Stimulated activated CD8-positive, alpha-beta memory T cell treated with anti-CD3 and anti-CD28 coated beads, Interleukin-4, amount 100 ng/mL, for 24 hours (primary cell): ENCODE measurements at places on chromosomes 5 and 9.

- no peak for DNase-seq
These were observed 29.1 kb downstream of the TRIP13 start for GRCh38 chr5:921456-922435.

- no peak for DNase-seq
These were observed 8.6 kb downstream of the HAPLN1 start for GRCh38 chr5:83711982-83712601.

GRCh38 chr5:64147849-64148441 is 17.7 kb upstream of the RNF180 start:
- DNase-seq, result no peak

DNA sequence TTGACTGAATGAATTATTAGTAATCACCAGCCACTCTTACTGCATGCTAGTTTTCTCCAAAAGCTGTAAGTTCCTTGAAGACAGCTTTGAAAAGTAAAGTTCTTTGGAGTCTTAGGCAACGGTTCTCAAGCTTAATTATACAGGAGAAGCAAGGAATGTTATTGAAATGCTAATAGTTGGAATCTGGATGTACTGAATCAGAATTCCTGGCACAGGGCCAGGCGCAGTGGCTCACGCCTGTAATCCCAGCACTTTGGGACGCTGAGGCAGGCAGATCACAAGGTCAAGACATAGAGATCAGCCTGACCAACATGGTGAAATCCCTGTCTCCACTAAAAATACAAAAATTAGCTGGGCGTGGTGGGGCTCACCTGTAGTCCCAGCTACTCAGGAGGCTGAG is 33.4 kb downstream of the GRIA1 start:
- DNase-seq, result no peak

GRCh38 chr5:36156619-36157018 is 4.7 kb downstream of the SKP2 start:
- no peak for DNase-seq

DNA sequence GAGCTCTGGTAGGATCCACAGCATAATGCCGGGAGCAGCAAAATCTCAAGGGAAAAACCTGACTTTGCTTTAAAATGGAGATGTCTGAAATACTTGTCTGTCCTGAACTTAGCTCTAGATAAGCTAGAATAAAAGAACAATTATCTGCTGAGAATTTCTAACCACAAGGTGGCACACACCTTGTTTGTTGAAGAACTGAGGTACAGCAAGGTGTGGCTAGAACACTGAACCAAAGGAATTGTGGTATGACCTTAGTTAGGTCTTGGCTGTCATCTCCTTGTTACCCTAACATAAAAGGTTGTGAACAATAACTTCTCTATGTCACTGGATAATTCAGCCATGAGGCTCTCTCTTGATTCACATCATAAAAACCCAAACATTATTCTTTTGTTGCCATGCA is 72.3 kb upstream of the ANXA1 start:
- no peak for DNase-seq

- DNase-seq, result no peak
These were observed 1232.0 kb upstream of the CDH18 start for GRCh38 chr5:21219966-21220365.
